ENCODE measurements at places on chromosomes 3 and 15.

DNA sequence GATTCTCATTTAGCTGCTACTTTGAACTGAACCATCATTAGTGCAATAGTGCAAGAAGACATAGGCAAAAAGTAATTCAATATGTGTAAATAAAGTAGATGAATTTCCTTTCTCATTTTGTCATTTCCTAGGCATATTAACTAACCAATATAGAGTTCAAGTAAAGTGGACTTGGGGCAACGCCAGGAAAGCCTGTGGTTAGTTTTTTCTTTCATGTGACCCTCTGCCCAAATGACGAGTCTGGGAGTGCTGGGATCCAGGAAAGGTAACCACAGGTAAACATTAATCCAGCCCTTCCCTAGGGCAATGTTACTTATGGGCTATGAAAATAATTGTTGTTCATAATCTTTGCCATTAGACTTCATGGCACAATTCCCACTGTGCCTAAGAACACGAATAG, 181.0 kb downstream of the VPS13C start:
- DNase-seq, result no peak

DNA sequence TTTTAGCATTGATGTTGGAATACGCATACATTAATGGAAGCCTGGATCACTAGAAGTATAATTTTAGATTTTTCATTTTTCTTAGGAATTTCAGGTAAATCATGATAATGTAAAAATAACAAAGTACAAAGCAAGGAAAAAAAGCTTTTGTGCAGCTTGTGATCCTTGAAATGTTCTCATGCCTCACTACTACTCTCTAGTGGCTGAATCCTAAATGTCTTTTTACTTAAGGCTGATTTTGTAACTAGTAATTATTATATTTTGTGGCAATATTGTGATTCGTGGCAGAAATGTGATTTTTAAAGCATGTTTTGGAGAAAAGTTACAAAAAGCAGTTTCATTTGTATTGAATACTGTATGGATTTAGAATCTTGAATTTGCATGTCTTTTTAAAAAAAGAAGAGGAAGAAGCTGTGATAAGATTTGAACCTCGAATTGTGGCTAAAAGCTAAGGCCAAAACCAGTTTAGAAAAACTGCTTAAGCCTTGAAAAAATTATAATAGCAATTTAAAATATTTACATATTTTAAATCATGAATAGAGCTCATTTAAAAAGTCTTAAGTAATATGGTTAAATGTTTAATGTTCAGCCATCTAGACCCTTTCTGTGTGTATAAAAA, 39.0 kb downstream of the U2SURP start:
- DNase-seq, result no peak

- DNase-seq, result no peak
These were observed 474.8 kb upstream of the GBE1 start for GRCh38 chr3:82236257-82236656.

DNA sequence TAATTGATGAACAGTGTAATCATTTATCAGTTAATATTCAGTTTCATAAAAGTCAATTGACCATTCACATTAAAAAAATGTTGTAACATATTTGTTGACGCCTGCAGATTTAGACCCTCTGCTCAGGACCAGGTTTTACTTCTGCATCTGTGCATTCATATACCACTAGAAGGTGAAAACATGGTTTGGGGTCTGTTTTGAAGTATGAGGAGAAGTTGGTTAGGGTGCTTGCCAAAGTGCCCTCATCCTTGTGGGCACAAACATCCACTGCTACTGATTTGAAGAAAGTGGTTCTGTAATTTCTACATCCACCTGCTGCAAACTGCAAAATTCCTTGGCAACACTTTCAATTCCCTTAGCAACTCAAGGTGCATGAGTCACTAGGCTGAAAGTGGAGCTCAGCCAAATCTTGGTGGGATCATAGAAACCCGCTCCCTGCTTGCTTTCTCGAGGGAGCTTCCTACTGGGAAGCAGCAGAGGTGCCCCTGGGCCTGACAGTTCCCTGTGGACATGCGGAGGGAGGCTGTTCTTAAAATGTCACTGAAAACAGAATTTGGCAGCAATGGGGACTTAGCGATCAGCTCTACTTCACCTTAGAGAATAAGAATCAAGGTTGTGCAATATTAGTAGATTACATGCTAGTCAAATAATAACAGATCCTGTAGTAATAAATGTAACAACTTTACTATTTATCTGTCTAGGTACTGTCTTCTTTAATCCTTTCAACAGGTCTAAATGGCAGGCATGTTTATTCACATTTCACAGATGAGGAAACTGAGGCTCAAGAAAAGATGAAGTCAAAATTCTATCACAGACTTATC, 301.0 kb upstream of the TBL1XR1 start:
- DNase-seq, result no peak

- DNase-seq, result no peak
These were observed 3.3 kb downstream of the PIK3CA start for GRCh38 chr3:179151474-179151873.

DNA sequence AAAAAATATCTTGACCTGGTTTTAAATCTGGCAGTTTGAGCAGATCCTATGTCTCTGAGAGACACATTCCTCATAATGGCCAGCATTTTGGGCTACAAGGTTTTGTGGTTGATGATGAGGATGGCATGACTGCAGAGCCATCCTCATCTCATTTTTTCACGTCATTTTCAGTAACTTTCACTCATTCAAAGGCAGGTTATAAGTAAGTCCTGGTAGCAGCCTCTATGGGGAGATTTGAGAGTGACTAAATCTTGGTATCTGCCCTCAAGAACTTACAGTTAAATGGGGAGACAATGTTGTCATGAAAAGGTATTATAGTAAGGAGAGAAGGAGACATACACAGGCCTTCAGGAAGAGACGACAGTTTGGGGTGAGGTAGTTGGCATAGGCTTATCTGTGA, 14.5 kb downstream of the TIGIT start:
- DNase-seq, result no peak

DNA sequence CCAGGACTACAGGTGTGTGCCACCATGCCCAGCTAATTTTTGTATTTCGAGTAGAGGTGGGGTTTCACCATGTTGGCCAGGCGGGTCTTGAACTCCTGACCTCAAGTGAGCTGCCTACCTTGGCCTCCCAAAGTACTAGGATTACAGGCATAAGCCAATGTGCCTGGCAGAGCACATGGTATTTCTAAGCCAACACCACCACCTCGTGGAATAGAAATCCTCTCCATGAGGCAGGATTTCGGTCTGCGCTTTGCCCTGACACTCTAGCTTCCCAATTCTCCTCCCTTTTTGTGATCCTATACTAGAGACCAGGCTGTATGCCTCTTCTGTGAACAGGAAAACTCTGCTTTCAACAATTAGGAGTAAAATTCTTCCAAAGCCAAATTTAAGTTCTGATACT, 372.2 kb downstream of the VGLL3 start:
- DNase-seq, result no peak

GRCh38 chr15:92654662-92655061, 913 bp downstream of the FAM174B start:
- DNase-seq, result no peak

- no peak for DNase-seq
These were observed 138.7 kb downstream of the PEX5L start for GRCh38 chr3:179898024-179898423.

DNA sequence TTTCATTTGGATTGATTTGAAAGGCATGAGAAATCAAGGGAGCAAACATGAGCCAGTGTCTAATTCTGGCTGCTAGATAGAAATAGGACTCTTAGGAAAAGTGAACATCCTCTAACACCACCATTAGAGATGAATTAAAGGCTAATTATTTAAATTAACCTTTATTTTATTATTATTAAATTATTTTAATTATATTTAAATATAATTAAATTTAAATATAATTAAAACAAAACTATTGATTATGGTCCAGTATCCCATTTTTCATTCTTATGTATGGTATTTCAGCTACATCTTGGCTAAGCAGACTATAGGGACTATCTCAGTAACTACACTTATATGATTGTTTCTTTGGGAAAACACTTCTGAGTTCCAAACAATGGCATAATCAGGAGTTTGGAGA, 904.8 kb downstream of the NAALADL2 start:
- DNase-seq, result no peak

GRCh38 chr3:147267434-147267833, 138.9 kb downstream of the ZIC4 start:
- DNase-seq, result no peak

GRCh38 chr3:184361932-184362667, 590 bp downstream of the POLR2H start:
- DNase-seq, result peak; percentile 44

GRCh38 chr3:194293546-194294198, 57.5 kb downstream of the CPN2 start:
- no peak for DNase-seq

DNA sequence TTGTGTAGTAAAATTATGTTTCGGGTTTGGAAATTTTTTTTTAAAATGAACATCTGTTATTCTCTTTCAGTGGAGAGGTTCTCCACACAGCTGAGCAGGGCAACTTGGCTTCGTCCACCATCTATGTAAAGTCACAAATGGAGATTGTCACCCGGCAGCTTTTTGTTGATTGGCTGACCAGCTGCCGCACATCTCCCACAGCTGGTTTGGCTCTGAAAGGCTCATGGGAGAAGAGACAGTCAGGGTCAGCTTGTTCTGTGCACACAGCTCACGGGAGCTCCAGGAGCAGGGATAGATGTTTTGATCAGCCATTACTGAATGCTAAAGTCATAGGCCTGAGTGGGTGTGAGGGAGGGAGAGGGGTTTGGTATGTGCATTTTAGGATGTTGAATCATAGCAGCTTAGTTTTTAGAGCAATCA, 12.9 kb upstream of the CCDC80 start:
- DNase-seq, result no peak

GRCh38 chr15:74443100-74443909, 9.5 kb upstream of the SEMA7A start:
- no peak for DNase-seq

- no peak for DNase-seq
These were observed 5.7 kb downstream of the MYZAP start for GRCh38 chr15:57597431-57597830.

GRCh38 chr3:108486941-108487340, 23.5 kb downstream of the MYH15 start:
- no peak for DNase-seq

GRCh38 chr15:75008629-75009326, 13.4 kb downstream of the SCAMP5 start:
- peak; percentile 58 for DNase-seq

- DNase-seq, result no peak
These were observed 130.9 kb downstream of the POLQ start for GRCh38 chr3:121414924-121415323.

GRCh38 chr15:49621401-49621811, 558 bp downstream of the DTWD1 start:
- no peak for DNase-seq

- DNase-seq, result no peak
These were observed 53.9 kb downstream of the COPS2 start for GRCh38 chr15:49101536-49101935.

DNA sequence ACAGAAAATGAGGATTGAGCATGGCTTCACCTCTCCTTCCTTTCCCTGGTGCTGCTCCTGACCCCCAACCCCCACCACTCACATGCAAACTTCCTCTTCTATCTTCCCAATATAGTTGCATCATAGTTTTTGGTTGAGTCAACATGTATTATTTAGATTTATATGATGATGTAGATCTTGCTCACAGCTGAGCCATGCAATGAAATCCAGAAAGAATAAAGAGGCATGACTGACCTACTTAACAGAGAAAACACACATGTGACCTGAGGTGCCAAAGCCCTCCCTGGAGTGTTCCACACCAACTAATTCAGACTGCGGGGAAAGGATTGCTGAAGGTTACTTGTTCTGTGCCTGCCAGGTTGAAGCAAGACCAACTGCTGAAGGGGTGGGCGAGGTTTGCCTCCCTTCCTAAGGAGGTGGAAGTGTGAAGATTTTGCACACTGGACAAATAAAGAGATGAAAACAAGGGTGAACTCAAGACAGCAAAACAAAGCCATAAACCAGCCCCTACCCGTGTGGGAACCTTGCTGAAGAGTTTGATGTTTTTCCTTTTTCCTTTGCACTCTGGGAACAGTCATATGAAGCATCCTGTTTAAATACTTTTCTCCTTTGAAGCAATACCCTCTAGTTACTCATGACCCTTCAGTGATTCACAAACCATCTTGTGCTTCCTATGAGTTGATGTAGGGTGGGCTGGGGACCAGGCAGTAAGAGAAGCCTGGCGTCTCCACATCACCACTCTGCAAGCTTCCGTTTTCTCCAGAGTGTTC, 155.2 kb upstream of the UBE2E1 start:
- peak; percentile 20 for DNase-seq

- no peak for DNase-seq
These were observed 61.4 kb upstream of the ZNF280D start for GRCh38 chr15:56794553-56795329.

- no peak for DNase-seq
These were observed 14.3 kb upstream of the BCL6 start for GRCh38 chr3:187759601-187760000.

DNA sequence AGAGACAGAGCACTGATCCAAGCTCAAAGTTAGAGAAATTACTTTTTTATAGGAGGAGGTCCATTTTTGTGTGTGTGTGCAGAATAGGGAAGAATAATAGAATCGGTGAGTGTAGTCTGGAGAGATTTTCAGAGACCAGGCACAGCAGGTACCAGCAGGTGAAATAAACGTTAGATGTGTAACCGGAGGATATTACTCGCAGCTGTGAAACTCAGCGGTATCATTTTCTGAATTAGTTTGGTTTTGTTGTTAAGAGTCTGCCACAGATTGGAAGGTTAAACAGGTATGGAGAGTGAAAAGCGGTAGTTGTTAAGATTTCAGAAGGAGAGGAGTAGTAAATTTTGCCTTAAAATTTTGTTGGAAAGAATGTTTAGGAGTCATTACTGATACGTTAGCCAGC, 69.9 kb downstream of the RGMA start:
- DNase-seq, result no peak

GRCh38 chr3:173140986-173141385, at the start of gene SPATA16:
Gene SPATA16 (minus strand): TSS chr3:173141235. CDS start chr3:173117731, 23,504 bp downstream.
- no peak for DNase-seq

DNA sequence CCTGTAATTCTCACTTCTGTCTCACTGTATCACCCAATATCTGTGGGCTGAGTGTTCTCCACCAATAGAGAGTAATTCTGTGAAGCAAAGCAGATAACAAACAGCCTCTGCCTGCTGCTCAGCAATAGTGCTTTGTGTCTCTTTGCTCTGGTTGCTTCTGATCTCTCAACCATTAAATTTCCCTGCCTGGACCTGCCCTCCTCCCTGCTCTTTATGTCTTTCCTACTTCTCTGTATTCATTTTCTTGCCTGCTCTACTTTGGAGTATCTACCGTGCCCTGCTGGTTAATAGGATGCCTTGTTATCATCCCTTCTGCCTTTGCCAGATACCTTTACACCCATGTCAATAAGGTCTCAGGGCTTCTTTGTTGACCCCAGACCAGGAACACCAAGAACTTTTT, 102.9 kb upstream of the CGNL1 start:
- DNase-seq, result no peak

GRCh38 chr3:66107855-66108254, 69.1 kb upstream of the MAGI1 start:
- no peak for DNase-seq

- no peak for DNase-seq
These were observed 652.0 kb upstream of the GOLIM4 start for GRCh38 chr3:168747697-168748096.

Measured in bone marrow (tissue), 2 donors.